ENCODE measurements at places on chromosomes 2 and 18.

GRCh38 chr2:1846046-1847015, 102.0 kb upstream of the PXDN start:
- DNase-seq = no peak

DNA sequence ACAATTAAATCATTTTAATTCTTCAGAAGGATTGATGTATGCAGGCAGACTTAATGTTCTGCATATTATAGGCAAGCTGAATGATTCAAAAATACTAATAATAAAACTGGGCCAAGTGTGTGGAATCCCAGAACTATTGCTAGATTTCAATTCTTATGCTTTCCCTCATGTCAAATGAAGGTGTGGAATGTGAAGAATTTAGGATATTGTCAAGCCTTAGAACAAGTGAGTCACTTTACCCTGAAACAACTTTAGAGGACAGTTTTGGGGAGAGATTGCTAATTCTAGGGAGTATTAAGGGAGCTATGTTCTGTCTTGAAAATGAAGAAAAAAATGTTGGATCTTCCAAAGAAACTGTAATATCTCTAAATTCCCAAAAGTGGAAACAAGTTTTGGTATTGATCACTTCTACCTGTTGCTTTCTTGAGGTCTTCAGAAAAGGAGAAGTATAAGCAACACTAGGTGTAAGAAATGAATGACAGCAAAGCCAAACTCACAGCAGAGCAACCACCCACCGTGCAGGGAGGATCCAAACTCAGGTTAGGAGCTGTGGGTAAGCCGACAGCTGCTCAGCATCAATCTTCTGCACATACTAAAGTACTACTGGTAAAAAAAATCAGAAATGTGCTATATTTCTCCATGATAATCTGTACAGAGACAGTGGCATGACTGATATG, 818.1 kb downstream of the SLC4A3 start:
- DNase-seq = no peak

DNA sequence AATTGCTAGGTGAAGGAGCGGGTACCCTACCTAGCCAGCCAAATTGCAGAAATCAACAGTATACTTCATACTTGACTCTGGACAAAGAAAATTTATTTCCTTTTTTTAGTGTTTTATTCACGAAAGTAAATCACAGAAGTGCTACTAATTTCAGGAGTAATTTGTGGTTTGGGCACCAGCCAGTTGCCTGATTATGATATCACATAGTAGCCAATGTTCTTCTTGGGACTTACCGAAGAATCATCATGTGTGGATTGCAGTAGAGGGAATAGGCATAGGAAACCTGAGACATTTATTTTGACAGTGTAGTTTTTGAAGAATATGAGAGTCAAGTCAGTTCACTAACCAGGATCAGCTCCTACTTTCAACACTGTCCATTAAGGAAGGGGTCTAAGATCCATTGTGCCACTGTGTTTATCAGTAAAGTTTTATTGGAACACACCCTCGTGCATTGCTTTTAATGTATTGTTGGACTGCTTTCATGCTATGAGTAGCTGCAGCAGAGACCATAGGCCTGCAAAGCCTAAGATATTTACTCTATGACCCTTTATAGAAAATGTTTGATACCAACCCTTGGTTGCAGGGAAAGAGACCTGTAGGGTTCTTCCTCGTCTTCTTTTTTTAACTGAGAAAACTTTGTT, 32.1 kb downstream of the TNFRSF11A start:
- DNase-seq = no peak

- no peak for DNase-seq
Observed at GRCh38 chr2:223474893-223475292, 127.3 kb downstream of the SCG2 start.

- no peak for DNase-seq
Observed at GRCh38 chr2:216572582-216573578, 60.3 kb upstream of the IGFBP2 start.

GRCh38 chr18:6374935-6375529, 39.7 kb downstream of the L3MBTL4 start:
- no peak for DNase-seq

DNA sequence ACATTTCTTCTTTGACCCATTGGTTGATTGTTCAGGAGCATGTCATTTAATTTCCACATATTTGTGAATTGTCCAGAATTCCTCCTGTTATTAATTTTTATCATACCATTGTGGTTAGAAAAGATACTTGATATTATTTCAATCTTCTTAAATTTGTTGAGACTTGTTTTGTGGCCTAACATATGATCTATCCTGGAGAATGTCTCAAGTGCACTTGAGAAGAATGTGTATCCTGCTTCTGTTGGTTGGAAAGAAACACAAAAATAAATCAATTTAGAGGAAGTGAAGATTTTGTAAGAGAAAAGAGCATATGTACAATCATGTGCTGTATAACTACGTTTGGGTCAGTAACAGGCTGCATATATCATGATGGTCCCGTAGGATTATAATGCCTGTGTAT, 118.6 kb upstream of the CDC42EP3 start:
- DNase-seq = no peak

GRCh38 chr18:23415515-23415914, 37.6 kb upstream of the RIOK3 start:
- no peak for DNase-seq

DNA sequence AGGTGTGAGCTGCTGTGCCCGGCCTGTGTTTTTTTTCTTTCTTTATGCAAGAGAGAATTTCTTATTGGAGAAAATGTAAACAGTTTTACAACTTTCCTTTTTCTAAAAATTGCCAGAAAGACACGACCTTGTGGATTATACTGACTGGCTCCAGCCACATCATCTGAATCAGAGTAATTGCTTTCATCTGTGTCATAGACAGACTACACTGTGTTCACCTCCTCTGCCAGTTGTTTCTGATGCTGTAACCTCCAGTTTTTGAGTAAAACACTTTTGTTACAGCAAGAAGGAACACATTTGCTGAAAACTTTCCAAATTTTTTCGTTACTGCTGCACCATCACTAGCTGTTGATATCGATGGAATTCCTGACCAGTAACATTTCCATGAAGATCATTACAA, 43.9 kb upstream of the PLEKHM3 start:
- no peak for DNase-seq

GRCh38 chr2:202034249-202035088, 814 bp downstream of the FZD7 start:
- DNase-seq = no peak

GRCh38 chr2:138269765-138270164, 231.8 kb upstream of the SPOPL start:
- no peak for DNase-seq

DNA sequence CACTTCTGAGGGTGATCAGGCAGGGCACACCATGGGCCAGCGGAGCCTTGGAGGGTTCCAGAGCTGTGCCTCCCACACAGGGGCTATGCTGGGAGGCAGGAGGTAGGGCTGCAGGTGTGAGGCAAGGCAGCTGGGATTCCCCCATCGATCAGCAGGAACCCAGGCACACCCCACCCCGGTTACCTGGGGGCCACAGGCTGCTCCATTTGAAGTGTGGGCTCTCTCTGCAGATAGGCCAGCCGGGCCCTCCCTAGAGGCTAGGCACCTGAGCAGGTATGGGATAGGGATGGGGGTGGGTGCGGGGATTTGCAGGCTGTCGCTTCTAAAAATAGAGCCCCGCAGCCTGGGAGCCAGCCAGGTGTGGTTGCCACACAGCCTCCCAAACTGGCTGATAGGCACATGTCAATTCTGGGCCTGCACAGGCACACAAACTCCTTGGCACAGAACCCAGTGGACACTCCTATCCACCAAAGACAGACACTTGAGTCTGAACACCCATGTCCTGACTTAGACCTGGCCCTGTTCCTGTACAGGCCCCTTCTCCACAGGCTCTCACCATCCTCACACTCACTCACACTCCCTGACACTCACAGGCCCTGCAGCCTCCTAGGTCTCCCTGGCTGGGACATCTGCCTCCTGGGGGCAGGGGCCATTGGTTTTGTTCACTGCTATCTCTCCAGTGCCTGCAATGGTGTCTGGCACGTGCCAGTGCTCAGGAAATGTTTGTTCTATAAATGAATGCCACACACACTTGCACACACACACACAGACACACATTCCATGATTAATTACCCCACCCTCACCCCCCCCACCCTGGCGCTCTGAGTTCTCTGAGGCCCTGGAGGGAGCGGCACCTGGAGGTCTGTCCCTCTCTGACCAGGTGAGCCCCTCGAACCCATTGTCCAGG, 73.4 kb downstream of the ZFP36L2 start:
- DNase-seq = no peak

DNA sequence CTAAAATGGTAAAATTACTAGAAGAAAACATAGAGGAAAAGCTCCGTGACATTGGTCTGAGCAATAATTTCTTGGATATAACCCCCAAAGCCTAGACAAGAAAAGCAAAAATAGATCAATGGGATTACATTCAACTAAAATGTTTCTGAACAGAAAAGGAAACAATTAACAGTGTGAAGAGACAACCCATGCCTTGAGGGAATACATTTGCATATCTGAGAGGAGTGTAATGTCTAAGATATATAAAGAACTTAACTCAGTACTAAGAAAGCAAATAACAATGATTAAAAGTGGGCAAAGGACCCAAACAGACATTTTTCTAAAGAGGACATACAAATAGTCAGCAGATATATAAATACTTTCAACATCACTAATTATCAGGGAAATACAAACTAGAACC, 206.2 kb downstream of the VAPA start:
- DNase-seq = no peak

- no peak for DNase-seq
Observed at GRCh38 chr2:37681587-37681986, 10.1 kb upstream of the CDC42EP3 start.

GRCh38 chr2:3100386-3100785, 277.2 kb downstream of the EIPR1 start:
- no peak for DNase-seq

- no peak for DNase-seq
Observed at GRCh38 chr2:234427081-234428061, 69.5 kb downstream of the ARL4C start.

DNA sequence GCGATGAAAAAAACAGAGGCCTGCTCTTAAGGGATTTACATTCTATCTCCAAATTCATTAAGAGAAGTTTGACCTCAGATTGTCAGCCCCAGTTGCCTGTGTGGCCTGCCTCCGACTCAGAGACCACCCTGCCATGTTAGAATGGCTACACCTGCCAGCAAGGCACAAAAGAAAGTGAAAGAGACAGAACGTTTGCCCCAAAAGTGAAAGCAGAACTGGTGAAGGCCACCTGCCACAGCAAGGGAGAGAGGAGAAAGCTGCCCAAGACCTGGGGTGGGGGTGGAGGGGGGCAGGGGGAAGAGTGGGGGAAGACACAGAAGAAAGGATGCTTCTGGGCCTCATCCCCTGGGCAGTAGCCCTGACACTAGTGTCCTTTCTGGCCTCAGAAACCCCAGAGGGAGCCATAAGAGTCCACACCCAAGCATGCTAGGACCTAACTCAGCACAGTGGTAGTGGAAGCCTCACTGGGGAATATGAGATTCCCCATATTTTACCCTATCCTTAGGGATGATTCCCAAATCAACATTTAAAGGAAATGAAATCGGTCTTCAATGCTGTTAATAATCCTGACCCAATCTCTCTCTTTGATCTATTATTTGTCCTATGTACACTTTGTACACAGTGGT, 389.7 kb downstream of the TXNL1 start:
- DNase-seq = no peak

- DNase-seq = no peak
Observed at GRCh38 chr2:9097892-9098291, 94.4 kb upstream of the MBOAT2 start.

DNA sequence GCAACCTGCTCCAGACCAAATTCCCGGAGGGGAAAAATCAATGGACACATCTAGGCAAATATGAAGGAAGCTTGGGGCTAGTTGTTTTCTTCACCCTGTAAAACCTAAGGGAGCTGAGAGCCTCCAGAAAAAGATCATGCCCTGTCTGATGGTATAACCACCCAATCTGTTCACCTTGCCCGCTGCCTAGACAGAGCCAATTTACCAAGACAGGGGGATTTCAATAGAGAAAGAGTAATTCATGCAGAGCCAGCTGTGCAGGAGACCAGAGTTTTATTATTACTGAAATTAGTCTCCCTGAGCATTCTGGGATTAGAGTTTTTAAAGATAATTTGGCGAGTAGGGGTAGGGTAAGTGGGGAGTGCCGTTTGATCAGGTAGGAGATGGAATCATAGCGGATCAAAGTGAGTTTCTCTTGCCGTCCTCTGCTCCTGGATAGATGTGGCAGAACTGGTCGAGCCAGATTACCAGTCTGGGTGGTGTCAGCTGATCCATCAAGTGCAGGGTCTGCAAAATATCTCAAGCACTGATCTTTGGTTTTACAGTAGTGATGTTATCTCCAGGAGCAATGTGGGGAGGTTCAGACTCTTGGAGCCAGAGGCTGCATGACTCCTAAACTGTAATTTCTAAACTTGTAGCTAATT, 35.1 kb upstream of the B4GALT6 start:
- DNase-seq = no peak

DNA sequence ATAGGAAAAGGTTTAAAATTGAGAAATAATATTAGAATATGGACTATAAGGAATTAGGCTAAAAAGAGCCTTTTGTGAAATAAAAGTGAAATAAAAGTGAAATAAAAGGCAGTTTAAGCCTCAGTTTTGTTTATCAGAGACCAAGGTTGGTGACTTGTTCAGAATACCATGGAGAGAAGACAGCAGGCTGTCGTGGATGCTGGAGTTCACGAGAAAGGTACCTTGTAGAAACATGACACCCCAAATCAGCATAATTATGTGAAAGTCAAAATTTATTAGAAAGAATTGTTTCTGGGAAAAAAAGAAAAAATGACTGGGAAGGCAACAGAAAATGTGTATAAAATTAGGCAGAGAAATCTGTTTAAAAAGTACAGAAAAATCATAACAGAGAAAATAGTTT, 46.5 kb upstream of the SPAG16 start:
- no peak for DNase-seq

- no peak for DNase-seq
Observed at GRCh38 chr2:219520079-219520478, 5.8 kb downstream of the ASIC4 start.

GRCh38 chr2:201882353-201883090, 76.2 kb downstream of the CDK15 start:
- DNase-seq = no peak

GRCh38 chr18:56235071-56235470, 403.3 kb downstream of the TXNL1 start:
- DNase-seq = no peak

DNA sequence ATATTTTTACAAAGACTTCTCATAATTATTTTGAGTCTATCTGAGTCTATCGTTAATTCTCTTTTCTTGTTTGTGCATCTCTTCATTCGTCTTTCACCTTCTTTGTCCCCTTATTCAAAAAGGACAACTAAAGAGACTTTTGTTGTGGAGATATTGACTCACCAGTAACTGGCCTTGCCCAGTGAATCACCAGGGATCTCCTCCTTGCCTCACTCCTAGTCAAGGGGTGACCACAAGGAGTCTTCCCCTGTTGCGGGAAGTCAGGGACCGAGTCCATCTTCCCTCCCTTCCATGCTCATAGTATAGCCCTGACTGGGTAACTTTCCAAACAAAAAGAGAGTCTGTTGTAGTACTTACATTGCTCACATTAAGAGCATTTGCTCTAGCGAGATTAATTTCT, 158.9 kb downstream of the NEB start:
- DNase-seq = no peak

- DNase-seq = no peak
Observed at GRCh38 chr2:134246154-134246874, 7.6 kb upstream of the MGAT5 start.

GRCh38 chr2:156536534-156536933, 100.4 kb downstream of the GPD2 start:
- no peak for DNase-seq

GRCh38 chr18:48954886-48955819, 4.4 kb upstream of the SMAD7 start:
- no peak for DNase-seq

GRCh38 chr2:8234757-8235374, 447.0 kb upstream of the ID2 start:
- DNase-seq = no peak

Data from Panc1 (cell line).